ENCODE measurements at places on chromosomes 2 and 18.

GRCh38 chr18:22318745-22319407 lies 98.8 kb downstream of the CTAGE1 start:
- no peaks in the 10 kb centered on the region for H3K27me3 ChIP-seq
- H3K36me3 ChIP-seq = no peaks in the 10 kb centered on the region
- no peak overlapping the region for H3K27ac ChIP-seq
- no peak for DNase-seq
- no peak overlapping the region for H3K4me3 ChIP-seq
- no peaks in the 10 kb centered on the region for H3K4me1 ChIP-seq

DNA sequence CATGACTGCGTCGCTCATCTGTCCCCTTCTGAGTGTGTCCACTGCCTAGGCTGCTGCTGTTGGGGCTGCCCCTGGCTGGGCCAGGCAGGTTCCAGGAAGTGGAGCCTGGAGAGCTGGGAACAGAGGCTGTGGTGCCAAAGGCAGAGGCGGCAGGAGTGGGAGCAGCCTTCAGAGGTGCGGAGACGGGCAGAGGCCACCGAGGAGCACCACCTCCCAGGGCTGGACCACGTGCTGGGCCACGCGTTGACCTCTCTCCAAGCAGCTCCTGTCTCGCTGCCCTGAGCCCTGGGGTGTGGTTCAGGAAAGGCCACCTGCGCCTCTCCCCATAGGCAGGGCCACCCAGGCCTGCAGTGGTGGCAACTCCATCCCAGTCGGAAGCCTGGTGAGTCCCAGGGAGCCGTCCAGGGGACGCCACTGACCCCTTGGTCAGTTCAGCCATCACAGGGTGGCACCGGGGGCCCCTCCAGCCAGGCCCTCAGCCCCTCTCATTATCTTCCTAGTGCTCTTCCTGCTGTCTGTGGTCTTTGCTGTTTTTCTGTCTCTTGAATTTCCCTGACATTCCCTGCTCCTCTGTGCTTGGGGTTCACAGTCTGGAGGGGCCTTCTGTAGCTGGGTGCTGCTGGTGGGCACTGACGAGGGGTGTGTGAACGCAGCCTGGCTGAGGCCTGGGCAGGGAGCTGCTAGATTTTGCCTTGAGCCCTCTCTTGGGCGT lies 122.8 kb upstream of the HS6ST1 start:
- H3K36me3 ChIP-seq = no peaks in the 10 kb centered on the region
- no peaks in the 10 kb centered on the region for H3K4me1 ChIP-seq
- H3K27ac ChIP-seq = no peak overlapping the region
- DNase-seq = no peak
- H3K27me3 ChIP-seq = peaks cover 7% of the 10 kb centered on the region
- H3K4me3 ChIP-seq = no peak overlapping the region

GRCh38 chr2:224630659-224631550 lies 45.7 kb upstream of the CUL3 start:
- no peak for DNase-seq
- H3K36me3 ChIP-seq = no peaks in the 10 kb centered on the region
- H3K27me3 ChIP-seq = no peaks in the 10 kb centered on the region

DNA sequence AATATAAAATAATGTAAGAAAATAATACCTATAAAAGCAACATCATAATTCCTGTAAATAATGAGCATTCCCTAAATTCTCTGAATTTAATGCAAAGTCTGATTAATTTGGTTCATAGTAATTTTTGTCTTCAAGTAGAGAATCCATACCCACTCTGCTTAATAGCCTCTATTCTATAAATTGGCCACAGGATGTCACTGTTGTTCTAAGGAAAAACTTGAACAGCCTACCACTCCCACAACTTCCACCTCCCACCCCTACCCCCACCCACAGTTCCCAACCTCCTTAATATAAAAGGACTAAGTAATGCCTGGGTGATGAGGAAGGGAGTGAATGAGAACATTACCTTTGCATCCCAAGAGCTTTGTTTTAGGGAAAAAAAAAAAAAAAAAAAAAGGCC lies 27.2 kb upstream of the BBS5 start:
- no peaks in the 10 kb centered on the region for H3K36me3 ChIP-seq
- H3K27me3 ChIP-seq = peaks cover 5% of the 10 kb centered on the region
- no peaks in the 10 kb centered on the region for H3K4me1 ChIP-seq
- no peak for DNase-seq
- H3K27ac ChIP-seq = no peak overlapping the region
- no peak overlapping the region for H3K4me3 ChIP-seq

Data from activated CD4-positive, alpha-beta memory T cell treated with anti-CD3 and anti-CD28 coated beads for 36 hours (primary cell).